ENCODE measurements at places on chromosomes 11 and 22.

- no peak for DNase-seq
- H3K36me3 ChIP-seq, result peaks cover 4% of the 10 kb centered on the region
- no peak overlapping the region for H3K4me3 ChIP-seq
Observed at GRCh38 chr11:94838027-94838731, 70.0 kb downstream of the AMOTL1 start.

DNA sequence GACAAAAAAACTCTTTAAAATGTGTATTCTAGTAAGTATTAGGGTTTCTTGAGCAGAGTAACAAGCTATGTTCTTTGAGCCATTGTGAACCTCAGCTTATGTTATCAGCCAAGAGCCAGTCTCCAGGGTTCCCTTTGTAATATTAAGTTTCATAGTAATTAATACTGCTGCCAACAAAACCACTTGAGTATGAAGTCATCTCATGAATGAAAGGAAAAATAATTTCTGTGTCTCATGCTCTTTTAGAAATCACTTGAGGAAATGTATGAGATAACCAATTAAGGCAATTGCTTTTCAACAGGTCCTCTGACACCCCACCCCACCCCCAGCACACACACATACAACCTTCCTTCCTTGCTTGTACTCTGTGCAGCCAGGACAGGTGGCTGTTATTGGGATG is 59.9 kb downstream of the BBOX1 start:
- no peaks in the 10 kb centered on the region for H3K4me1 ChIP-seq
- H3K36me3 ChIP-seq, result no peaks in the 10 kb centered on the region
- no peaks in the 10 kb centered on the region for H3K27me3 ChIP-seq

GRCh38 chr11:107573438-107573837 is 7.9 kb upstream of the ALKBH8 start:
- peaks cover 1% of the 10 kb centered on the region for H3K27me3 ChIP-seq
- H3K36me3 ChIP-seq, result no peaks in the 10 kb centered on the region
- H3K27ac ChIP-seq, result no peak overlapping the region
- DNase-seq, result no peak

DNA sequence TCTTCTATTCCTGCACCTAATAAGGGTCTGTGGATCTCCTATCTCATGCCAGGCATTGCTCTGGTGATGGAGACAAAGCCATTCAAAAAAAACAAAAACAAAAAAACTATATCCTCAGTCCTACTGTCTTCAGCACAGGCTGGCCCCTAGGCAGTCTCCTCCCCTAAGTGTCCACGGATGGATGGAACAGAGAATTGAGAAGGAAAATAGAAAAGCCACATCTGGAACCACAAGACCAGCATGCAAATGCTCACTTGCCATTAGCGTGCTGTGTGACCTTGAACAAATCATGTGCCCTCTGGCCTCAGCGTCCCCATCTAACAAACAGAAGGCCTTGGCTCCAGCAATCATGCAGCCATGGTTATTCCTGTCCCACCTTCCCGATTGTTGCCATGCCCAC is 32.7 kb upstream of the CD82 start:
- H3K27me3 ChIP-seq, result no peaks in the 10 kb centered on the region
- H3K4me3 ChIP-seq, result no peak overlapping the region
- no peak for DNase-seq
- H3K4me1 ChIP-seq, result 0 out of 2 replicates have a peak, but pooled peaks cover 5% of the 10 kb centered on the region
- no peaks in the 10 kb centered on the region for H3K36me3 ChIP-seq

DNA sequence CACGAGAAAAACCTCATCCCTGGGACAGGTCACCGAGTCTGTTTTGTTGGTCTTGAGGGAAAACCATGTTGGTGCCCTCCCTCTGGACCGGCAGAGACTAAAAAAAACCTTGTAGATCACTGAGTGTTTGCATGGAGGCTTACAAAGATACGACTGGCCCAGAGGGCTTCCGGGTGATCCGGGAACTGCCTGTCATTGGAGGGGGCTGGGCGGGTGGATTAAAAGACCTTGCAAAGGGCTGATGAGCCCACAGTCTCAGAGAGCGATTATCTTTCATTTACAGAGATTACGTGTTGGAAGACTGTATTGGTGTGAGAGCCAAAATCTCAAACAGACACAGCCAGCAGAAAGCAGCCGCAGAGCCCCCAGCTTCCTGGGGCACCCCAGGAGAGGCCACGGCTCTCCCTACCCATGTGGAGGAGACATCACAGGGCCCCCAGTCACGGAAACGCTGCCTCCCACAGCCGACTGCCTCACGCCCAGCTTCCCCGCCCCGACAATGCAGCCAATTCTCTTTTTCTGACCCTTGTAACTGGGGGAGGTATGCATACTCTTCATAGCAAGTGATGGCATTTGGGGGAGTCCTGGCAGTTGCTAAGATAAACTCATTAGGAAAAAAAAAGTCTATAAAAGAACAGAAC is 426.4 kb downstream of the CTTN start:
- no peaks in the 10 kb centered on the region for H3K27me3 ChIP-seq
- H3K4me3 ChIP-seq, result no peak overlapping the region
- peak overlapping the region; percentile 34 for H3K27ac ChIP-seq
- DNase-seq, result no peak
- H3K36me3 ChIP-seq, result peaks cover 5% of the 10 kb centered on the region

- H3K27ac ChIP-seq, result peak overlapping the region; percentile 99
- H3K4me1 ChIP-seq, result peaks cover 4% of the 10 kb centered on the region
Observed at GRCh38 chr11:67482275-67482826, 475 bp upstream of the AIP start.

- no peaks in the 10 kb centered on the region for H3K36me3 ChIP-seq
- no peak for DNase-seq
- H3K4me1 ChIP-seq, result no peaks in the 10 kb centered on the region
- H3K27ac ChIP-seq, result no peak overlapping the region
Observed at GRCh38 chr22:45064313-45065278, 54.8 kb upstream of the PHF21B start.

DNA sequence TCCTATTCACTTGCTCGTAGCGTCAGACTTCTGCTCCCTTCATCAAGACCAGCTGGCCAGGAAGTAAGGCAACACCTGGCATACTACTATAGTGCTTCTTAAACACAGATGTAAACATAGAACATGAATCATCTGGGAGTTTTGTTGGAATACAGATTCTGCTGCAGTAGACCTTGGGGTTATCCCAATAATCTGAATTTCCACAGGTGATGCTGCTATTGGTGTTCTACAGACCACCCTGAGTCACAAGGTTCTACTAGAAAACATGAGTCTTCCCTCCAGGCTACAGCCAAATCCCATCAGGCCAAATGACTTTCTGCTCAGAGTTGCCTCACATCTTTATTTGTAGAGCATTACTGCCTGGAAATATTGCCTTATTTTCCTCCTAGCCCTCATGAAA is 175.2 kb downstream of the NELL1 start:
- H3K36me3 ChIP-seq, result no peaks in the 10 kb centered on the region
- DNase-seq, result no peak
- H3K27me3 ChIP-seq, result no peaks in the 10 kb centered on the region
- H3K4me1 ChIP-seq, result no peaks in the 10 kb centered on the region
- H3K4me3 ChIP-seq, result no peak overlapping the region

- H3K4me1 ChIP-seq, result no peaks in the 10 kb centered on the region
- H3K36me3 ChIP-seq, result no peaks in the 10 kb centered on the region
- no peak overlapping the region for H3K27ac ChIP-seq
- H3K4me3 ChIP-seq, result no peak overlapping the region
Observed at GRCh38 chr11:24859801-24860300, 363.0 kb downstream of the LUZP2 start.

GRCh38 chr11:64759722-64760719 is at the start of gene PYGM:
TSS of gene PYGM (minus strand) at chr11:64759974. CDS start at chr11:64759898, 76 bp downstream.
- H3K36me3 ChIP-seq, result peaks cover 7% of the 10 kb centered on the region
- no peaks in the 10 kb centered on the region for H3K27me3 ChIP-seq
- no peaks in the 10 kb centered on the region for H3K4me1 ChIP-seq
- no peak within 1 kb of the TSS for H3K4me3 ChIP-seq

- no peak overlapping the region for H3K27ac ChIP-seq
- no peak overlapping the region for H3K4me3 ChIP-seq
- no peak for DNase-seq
- no peaks in the 10 kb centered on the region for H3K36me3 ChIP-seq
Observed at GRCh38 chr22:39956932-39957664, 3.1 kb upstream of the TMA7B start.

DNA sequence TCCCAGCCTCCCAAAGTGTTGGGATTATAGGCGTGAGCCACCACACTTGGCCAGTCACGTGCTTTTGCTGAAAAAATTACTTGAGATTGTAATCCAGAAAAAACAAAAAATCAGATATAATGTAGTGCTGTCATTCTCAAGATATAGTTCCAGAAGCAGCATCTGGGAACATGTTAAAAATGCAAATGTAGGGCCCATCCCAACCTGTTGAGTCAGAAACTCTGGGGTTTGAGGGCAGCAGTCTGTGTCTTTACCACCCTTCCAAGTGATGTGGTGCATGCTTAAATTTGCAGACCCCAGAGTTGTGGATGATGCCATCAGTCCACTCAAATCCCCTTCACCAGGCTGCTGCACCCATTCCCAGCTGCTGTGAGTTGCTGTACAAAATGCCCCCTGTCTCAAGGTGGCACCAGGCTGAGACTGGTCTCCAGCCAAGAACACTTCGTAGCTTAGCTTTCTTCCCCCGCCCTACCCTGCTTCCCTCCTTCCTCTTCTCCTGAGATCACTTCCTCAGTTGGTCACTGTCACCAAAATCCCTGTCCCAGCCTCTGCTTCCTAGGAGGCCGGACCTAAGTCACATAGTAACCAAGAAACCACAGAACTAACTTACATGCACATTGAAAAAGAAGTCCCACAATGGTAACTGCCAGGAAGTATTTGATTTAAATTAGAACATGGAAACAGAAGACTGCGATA is 18.2 kb upstream of the ARRB1 start:
- no peaks in the 10 kb centered on the region for H3K27me3 ChIP-seq
- H3K4me3 ChIP-seq, result no peak overlapping the region
- peak overlapping the region; percentile 79 for H3K27ac ChIP-seq
- H3K36me3 ChIP-seq, result no peaks in the 10 kb centered on the region
- peaks cover 67% of the 10 kb centered on the region for H3K4me1 ChIP-seq
- DNase-seq, result no peak

Data from Caco-2 (cell line).